ENCODE measurements at places on chromosomes 12 and 14.
A peak's percentile ranks its signal among the peaks of the same experiment; 100 is the strongest.

DNA sequence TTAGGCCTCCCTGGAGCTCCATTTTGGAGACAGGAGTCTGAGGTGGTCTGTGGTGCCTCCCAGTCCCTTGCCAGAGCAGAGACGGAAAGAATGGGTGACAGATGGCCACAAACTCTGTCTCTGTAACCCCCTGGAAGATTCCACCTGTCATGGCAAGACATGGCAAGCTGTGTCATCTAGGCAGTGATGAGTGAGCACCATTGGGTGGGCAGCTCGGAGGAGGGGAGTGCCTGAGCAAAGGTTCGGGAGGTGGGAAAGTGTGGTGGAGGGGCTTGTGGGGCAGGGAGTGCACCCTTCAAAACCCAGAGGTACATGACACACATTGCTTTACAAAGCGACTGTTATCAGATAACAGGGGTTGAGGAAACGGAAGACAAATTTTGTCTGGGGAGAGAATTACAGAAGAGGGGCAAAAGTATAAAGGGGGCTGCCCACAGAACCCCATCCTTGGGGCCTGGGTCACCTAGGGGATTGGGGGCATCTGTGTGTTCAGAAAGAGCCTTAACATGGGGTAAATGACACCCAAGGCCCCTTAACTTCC is 3.5 kb downstream of the RIN3 start:
- peak; percentile 69 for DNase-seq

- no peak for DNase-seq
Observed at GRCh38 chr12:49767333-49767732, 26.0 kb downstream of the TMBIM6 start.

DNA sequence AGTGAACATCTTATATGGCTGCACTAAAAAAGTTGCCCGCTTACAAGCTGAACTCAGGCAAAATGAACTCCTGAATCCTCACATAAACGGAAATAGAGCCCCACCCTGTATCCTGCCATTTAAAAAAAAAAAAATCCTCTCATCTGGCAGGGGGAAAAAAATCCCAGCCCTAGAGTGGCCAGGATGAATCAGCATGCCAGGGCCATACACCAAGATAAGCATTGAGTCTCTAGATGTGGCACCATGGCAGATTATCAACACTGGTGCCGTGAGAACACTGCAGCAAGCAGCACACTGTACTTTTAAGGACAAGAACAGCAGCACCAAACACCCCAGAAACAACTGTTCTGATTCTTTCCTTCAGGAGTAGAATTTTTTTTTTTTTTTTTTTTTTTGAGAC is 65.5 kb downstream of the RASSF3 start:
- DNase-seq, result no peak

GRCh38 chr12:101013993-101014392 is 196.0 kb downstream of the SLC5A8 start:
- no peak for DNase-seq

GRCh38 chr14:81743605-81744004 is 210.0 kb upstream of the SEL1L start:
- DNase-seq, result no peak

DNA sequence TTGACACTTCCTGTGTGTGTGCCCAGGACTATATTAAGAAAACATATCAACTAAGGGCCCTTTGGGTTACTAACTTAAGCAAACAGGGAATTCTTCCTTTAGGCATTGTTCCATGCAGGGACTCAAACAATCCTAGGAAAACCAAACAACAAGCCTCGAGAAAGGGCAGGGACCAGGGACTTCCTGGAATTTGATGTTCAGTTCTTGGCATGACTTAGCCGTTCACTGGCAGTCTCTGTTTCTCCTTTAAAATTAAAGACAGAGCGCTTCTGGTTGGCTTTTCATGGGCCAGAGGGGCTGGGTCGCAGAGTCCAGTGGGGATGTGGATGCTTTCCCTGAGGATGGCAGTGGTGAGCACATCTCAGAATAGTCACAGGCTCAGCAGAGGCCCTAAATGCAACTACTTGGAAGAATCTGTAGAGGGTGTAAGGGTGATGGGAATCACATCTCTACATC is 35.2 kb downstream of the RNFT2 start:
- no peak for DNase-seq

GRCh38 chr12:9090220-9090619 is 25.5 kb downstream of the A2M start:
- DNase-seq, result no peak

- DNase-seq, result no peak
Observed at GRCh38 chr12:5969156-5969973, 24.3 kb upstream of the ANO2 start.

- no peak for DNase-seq
Observed at GRCh38 chr12:106867651-106868050, 88.1 kb upstream of the TMEM263 start.

DNA sequence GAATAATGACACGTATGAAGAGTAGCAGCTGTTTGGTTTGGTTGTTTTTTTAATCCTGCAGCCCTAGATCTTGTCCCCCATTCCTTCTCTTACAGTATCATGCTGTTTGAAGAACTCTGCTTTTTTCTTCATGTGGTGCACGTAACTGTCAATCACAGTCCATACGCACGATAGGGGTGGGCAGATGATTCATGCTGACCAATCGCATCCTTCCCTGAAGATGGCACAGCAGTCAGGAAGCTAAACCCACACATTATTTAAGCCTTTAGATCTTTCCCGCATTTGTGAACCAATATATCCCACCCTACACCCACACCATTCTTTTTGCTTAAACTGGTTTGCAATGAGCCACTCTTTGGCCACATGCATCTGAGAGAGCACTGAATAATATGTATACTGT is 158.9 kb upstream of the PLEKHA5 start:
- no peak for DNase-seq

- DNase-seq, result peak; percentile 74
Observed at GRCh38 chr14:55446127-55446736, 5.8 kb upstream of the TBPL2 start.

GRCh38 chr12:50923361-50924130 is 28.8 kb upstream of the HIGD1C start:
- no peak for DNase-seq

DNA sequence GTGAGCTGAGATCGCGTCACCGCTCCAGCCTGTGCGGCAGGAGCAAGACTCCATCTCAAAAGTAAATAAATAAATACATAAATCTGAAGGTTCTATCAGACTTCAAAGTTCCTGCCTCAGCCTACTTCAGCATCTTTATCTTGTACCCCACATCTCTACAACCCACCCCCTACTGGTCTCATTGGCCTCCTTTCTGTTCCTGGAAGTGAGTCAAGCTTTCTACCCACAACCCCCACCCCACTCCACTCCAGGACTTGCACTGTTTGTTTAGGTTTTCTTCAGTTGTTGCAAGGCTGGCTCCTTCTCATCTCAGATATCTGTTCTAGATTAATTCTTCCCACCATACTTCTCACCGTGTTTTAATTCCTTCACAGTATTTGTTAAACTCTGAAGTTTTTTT is 714 bp upstream of the PSMC6 start:
- DNase-seq, result peak; percentile 65

DNA sequence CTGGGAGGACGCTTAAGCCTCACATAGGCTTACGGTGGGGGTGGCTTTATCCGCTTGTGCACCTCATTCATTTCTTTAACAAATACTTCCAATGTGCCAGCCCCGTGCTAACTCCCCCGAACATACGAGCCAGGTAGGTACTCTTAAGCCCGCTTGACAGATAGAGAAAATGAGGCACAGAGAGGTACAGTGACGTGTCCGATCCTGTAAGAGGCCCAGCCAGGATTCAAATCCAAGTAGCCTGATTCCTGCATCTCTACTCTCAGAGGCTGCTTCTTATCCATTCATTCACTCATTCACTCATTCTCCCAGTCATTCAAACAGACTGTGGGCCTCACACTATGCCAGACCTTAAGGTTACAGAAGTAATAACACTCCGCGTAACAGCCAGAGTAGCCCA is 477 bp downstream of the OAS3 start:
- DNase-seq, result no peak

DNA sequence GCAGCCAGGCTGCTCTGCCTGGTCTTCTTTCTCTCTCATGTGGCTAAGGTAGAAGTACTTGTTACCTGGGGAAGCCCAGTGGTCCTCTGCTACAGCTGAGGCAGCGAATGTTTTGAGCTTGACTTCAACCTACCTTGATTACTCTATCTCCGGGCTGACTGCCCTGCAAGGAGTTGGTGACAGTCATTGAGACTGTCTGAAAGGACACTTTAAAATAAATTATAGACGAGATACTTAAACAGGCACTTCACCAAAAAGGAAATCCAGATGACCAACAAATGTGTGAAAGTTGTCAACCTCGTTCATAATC is 474 bp upstream of the CIT start:
- DNase-seq, result no peak

- DNase-seq, result no peak
Observed at GRCh38 chr14:57797160-57797559, 68.7 kb downstream of the SLC35F4 start.

- no peak for DNase-seq
Observed at GRCh38 chr14:92609955-92610354, 96.4 kb downstream of the RIN3 start.

GRCh38 chr12:66144791-66145754 is 14.5 kb upstream of the LLPH start:
- DNase-seq, result no peak

- DNase-seq, result no peak
Observed at GRCh38 chr14:92874962-92875661, 47.8 kb upstream of the CHGA start.

DNA sequence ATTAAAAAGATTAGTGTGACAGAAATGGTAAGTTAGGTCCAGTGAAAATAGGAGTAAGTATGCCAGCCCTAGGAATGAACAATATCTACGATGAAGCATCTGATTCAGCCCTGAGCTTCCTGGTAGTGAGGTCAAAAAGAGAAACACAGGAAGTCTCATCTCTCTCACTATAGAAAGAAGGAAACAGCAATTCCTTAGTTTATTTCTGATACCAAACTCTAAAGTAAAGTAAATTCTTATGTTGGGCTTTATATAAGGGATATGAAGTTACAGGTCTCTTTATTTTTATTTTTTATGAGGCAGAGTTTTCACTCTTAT is 76.7 kb upstream of the RFLNA start:
- no peak for DNase-seq

- DNase-seq, result no peak
Observed at GRCh38 chr12:31651893-31652521, 7.5 kb upstream of the ETFBKMT start.

DNA sequence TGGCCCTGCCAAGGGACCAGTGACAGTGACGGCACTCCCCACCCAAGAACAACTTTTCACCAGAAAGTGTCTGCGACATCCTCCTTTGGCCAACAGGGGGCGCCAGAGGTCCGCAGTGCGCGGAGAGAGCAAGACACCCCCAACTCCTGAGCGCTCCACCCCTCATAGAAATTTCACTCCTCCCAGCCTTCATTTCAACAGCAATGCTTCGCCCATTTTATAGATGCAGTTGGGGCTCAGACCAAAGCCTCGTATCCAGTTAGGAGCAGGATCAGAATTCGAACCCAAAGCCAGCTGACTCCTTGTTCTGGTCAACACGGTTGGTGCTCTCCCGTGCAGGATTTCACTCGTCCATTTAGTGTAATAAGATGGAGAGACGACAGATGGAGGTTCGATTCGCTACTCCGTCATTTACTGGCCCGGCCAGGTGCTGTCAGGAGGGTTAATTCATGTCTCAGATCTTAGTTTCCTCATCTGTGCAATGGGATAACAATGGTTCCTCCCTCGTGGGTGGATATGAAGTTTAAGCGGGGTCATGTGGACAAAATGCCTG is 2.4 kb upstream of the POP5 start:
- DNase-seq, result peak; percentile 94

GRCh38 chr12:89129167-89129870 is 223.0 kb downstream of the DUSP6 start:
- no peak for DNase-seq

- no peak for DNase-seq
Observed at GRCh38 chr14:68639758-68640574, 152.9 kb downstream of the ZFP36L1 start.

DNA sequence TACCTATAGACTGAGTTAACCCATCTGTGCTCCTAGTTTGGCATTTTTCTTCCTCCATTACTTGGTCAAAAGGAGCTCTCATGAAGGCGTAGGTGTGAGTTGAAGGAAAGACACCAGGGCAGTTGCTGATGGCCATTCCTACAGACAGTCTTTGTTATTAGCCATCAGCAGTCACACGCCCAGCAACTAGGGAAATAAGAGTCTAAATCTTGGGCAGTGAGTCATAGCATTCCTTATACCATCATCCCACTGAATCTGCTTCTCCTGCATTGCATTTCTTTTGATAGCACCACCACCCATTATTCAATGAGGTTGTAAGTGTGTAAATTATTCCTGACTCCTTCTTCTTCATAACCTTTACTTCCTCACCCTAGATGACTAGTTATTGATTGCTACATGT is 150.9 kb upstream of the IGF1 start:
- DNase-seq, result no peak

GRCh38 chr12:109469517-109469916 is 7.6 kb downstream of the KCTD10 start:
- no peak for DNase-seq

GRCh38 chr12:112163471-112163991 is 38.2 kb downstream of the TRAFD1 start:
- no peak for DNase-seq

DNA sequence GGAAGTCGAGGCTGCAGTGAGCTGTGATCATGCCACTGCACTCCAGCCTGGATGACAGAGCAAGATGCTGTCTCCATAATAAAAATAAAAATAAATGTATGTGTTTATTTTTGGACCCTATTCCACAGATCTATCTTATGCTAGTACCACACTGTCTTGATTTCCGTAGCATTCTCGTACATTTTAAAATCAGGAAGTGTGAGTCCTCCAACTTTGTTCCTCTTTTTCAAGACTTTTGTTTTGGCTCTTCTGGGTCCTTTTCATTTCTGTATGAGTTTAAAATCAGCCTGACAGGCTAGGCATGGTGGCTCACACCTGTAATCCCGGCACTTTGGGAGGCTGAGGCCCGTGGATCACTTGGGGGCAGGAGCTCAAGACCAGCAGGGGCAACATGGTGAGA is 25.8 kb downstream of the DAO start:
- no peak for DNase-seq

GRCh38 chr12:76586764-76587395 is 27.3 kb upstream of the OSBPL8 start:
- peak; percentile 33 for DNase-seq

DNA sequence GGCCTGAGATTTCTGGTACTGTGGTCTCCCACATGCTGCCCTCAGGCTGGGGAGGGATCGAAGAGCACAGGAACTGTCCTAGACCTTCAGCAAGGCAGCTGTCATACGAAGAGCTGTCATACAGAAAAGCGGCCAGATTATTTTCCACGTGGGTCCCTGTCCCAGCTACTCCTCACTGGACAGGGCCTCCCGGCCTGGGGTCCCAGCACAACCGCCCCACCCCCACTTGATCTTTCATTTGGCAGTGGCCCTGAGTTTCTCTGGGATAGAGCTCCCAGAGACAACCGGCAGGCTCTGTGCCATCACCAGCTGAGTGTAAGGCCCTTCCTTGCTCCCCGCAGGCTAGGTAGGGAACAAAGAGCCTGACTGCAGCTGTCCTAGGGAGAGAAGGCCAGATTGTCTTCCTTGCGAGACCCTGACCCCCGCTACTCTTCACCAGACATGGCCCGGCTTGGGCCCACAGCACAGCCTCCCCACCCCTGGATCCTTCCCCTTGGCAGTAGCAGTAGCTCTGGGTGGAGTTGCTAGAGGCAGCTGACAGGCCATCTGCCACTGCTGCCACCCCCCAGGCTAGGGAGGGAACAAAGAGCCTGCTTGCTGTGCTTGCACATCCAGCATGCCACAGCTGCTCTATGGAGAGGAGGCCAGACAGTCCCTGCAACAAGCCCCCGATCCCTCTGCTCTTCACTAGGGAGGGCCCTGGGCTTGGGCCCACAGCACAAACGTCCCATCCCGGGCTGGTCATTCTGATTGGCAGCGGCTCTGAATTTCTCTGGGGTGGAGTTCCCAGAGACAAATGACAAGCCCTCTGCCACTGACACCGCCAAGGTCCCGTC is 3.1 kb upstream of the OR4N2 start:
- no peak for DNase-seq
